Cortex of kidney (tissue), 1 donor: ENCODE measurements at places on chromosomes 11 and 22.

DNA sequence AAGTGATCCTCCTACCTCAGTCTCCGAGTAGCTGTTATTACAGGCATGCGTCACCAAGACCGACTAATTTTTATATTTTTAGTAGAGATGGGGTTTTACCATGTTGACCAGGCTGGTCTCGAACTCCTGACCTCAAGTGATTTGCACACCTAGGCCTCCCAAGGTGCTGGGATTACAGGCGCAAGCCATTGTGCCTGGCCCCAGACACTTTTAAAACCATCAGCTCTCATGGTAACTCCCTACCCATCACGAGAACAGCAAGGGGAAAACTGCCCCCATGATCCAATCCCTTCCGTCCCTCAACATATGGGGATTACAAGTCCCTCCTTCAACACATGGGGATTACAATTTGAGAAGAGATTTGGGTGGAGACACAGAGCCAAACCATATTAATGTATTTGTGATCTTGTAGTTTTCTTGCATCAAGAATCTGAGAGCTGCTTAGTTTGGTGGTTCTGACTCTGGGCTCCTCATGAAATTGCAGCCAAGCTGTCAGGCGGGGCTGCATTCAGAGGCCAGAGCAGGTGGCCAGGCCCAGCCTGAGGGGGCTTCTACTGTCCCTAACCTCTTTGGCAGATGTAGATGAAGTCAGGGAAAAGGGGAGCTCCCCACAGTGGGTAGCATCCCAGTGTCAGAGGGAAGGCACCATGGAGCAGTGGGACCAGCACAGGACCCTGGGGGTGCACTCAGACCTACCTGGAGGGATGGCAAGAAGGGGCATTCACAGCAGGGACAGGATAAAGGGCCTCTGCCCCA lies 31.2 kb upstream of the PRAME start:
- no peak for DNase-seq

DNA sequence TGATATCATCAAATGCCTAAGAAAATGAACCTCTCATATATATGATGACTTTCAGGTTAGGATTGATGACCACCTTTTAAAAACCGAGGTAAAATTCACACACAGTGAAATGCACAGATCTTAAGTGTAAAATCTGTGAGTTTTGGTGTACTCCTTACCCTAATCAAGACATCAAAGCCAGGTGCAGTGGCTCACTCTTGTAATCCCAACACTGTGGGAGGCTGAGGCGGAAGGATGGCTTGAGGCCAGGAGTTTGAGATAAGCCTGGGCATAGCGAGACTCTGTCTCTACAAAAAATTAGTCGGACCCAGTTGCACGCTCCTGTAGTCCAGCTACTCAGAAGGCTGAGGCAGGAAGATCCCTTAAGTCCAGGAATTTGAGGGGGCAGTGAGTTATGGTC lies 140.4 kb downstream of the UVRAG start:
- no peak for DNase-seq

DNA sequence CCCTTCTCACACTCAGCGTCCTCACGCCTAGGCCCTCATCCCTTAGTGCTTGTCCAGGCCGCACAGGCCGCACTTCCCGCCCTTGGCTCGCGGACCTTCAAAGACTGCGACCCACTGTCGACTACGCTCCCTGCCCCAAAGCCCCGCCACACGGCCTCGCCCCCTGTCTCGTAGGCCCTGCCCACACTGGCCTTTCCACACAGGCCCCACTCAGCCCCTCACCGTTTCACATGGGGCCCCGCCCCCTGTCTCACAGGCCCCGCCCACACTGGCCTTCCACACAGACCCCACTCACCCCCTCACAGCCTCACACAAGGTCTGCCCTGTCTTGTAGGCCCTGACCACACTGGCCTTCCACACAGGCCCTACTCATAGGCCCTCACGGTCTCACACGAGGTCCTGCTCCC lies 11.0 kb downstream of the NRXN2 start:
- DNase-seq, result no peak

DNA sequence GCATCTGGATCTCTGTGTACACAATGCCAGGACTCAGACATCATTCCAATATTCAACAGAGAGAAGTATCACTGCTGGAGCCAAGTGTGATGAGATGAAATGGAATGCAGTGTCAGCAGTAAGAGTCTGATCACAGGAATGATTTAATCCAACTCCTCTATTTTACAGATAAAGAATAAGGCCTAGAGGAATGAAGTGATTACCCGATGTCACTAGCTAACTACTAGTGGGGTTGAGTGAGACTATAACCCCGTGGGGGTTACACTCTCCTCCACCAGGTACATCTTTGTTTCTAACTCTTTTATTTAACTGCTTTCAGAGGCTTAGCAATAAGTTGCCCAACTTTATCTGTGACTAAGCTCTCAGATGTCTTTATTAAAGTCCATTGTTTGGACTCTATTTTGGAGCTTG lies 94.2 kb upstream of the FAT3 start:
- DNase-seq, result no peak

DNA sequence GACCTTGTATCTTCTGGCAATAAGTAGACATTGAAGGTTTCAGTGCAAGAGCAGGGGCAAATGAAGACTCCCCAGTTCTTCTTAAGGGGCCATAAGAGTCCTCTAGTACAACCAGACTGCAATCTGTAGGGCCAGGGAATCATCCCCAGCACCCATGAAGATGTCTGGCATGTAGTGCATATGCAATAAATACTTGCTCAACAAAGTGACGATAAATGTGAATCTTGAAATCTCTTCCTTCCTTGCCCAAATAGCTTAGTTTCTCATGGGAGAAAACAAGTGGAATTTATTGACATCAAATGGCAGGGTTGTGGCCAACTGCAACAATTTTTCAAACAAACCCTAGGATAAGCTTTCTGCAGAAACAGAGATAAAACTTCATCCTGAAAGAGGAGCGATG lies 107.6 kb downstream of the ABTB2 start:
- no peak for DNase-seq

DNA sequence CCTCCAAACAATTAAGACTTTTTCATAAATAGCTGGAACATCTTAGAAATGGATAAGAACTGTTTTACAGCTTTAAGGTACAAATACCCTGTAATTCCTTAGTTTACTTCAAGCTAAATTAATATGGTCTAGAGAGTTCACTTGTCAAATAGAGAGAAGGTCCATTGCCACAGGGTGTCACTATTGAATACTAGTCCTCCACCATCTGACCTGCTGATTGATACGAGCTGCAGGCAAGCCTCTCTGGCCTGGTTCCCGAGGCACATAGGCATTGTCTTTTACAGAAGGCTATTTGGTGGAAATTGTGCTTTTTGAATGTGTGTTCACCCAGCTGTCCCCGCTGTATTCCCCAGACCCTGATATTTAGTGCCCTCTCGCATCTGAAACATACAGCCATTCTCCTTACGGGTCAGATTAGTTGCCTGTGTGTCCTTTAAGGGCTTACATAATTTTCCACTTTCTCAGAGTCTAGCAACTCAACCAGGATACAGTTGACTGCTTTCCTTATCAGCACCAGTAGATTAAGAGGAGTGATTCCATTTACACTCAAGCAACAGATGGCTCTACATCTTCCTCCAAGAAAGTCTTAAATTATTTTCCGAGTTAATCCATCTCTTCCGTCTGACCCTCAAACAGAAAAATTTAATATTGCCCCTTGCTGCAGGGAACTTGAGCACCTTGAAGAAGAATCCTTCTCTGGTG lies 788.8 kb upstream of the FAT3 start:
- DNase-seq, result no peak

- no peak for DNase-seq
Observed at GRCh38 chr22:29377979-29378378, 10.4 kb downstream of the AP1B1 start.

DNA sequence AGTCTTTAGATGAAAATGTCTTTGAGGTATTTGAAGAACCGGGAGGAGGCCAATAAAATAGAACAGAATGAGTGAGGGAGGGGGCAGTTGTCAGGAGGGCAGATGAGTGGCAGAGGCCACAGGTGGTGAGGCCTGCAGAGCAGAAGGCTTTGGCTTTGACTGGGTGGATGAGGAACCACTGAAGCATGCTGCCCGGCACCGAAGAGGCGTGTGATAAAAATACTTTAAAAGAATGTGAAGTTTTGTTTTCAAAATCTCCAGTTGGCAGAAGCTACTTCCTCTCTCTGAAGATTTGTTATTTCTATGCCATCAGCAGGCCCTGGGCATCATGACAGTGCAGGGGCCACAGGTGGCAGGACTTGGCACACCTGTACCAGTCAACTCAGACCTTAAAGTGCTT lies 6.3 kb downstream of the MS4A12 start:
- DNase-seq, result no peak

DNA sequence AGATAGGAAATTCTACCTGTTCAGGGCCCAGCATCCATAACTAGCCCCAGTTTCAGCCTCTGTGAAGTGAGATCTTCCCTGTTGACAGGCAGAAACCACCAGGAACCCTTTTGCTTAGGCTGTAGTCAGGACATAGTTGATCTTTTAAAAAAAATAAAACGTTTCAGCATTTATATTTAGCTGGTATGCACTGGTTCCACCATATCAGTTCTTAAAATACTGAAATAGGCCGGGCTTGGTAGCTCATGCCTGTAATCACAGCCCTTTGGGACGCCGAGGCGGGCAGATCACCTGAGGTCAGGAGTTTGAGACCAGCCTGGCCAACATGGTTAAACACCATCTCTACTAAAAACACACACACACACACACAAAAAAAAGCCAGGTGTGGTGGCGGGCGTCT lies 35.3 kb downstream of the GALNT18 start:
- no peak for DNase-seq

DNA sequence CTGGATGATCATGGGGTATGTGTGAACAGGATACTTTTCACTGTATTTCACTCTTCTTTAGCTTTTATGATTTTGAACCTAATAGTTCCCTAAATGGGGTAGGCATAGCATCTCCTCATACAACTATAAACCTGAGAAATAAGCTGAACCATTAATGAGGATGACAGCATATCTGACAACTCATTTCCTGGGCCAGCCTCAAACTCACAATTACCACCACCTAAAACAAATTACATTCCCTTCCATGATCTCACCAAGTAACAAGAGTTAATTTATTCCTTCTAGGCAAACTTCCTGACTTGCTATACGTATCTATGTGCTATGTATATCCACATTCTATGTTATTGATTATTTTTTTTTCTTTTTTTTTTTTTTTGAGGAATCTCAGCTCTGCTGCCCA lies 23.0 kb downstream of the SIK3 start:
- DNase-seq, result no peak

DNA sequence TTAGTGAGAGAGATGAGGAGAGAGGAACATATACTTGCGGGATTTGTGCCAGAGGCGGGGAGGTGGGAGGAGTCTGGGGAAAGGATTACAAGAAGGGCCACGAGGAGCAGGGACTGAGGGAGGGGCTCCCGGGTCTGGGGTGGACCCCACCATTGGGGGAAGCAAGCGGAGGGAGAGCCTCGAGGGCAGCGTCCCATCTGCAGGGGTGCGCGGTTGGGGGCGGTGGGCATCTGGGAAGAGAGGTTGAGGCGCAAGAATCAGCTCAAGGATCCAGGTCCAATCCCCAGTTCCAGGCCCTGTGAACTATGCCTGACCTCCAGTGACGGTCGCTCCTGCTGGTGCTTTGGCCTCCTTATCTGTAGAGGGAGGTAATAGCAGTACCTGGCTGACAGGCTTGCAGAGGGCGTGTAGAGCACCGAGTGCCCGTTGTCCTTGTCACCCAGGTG lies 38.0 kb downstream of the ADAMTS15 start:
- DNase-seq, result no peak

DNA sequence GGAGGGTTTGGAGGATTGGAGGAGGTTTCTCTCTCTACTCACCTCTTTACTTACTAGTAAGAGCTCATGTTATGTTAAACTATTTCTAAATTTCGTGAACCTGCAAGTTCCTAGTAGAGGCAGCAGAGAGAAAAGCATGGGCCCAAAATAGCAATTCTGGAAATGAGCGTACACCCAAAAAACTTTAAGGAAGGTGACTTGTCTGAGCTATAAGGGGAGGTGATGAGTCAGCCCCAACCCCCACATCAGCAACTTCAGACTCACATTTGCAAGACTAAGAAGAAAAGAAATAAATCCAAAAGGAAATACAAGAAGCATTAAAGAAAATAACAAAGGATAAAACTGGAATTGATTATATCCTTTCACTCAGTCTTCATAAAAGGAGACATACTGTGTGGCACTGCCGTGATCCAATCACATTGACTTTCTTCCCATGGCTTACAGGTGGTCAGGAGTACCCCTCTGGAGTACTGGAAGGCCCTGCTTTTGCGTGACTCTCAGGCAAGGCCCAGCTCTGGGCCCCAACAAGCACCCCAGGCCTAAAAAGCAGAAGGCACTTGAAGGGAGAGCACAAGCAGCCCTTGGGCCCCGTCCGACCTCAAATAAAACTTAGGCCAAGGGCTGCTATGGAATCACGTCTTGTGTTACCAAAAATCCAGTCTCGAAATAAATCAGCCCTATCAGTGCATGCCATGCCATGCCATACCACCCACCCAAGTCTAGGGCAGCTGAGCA lies 14.3 kb downstream of the PACSIN2 start:
- DNase-seq, result no peak

GRCh38 chr11:28284196-28284595 lies 176.0 kb downstream of the METTL15 start:
- DNase-seq, result no peak

- no peak for DNase-seq
Observed at GRCh38 chr22:30327864-30328345, 1.2 kb upstream of the TBC1D10A start.

DNA sequence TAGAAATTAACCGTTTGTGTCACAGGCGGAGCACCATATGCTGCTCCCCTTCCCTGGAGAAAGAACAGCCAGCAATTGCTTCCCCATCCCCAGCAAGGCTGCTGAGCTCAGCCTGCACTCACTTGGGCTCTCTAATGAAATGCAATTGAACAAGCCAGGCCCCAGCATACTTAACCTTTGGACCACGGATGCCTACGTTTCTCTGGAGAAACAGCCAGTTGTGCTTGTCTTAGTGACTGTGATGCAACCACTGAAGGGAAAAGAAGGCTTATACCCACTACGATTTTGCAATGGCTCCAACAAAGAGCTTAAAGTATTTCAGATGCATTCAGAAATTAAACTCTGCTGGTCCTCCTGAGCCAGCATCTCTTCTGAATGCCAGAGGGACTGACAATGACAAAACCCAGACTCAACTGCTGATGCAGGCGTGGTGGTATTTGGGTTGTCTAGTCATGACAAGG lies 51.3 kb upstream of the SESN3 start:
- no peak for DNase-seq
